ENCODE measurements at places on chromosomes 11 and 22. TPM values are rescaled to one million over a fixed set of nuclear protein-coding genes. Genes with fewer than 3 reads are reported as not detected.

Gene SCN4B
- total RNA-seq = 1.6 TPM

Gene APOBEC3F
- total RNA-seq = 2.1 TPM

Gene SERPING1
- 0.42 TPM for total RNA-seq

Gene GDPD5
- 3.5 TPM for total RNA-seq

Gene ESAM
- total RNA-seq = not detected

Gene KCNC1
- not detected for total RNA-seq

Gene GGTLC3
- not detected for total RNA-seq

Gene SLC7A4
- 2.0 TPM for total RNA-seq

Gene OR52I1
- total RNA-seq = not detected

Gene CRYBB3
- total RNA-seq = not detected

Gene GAB4
- total RNA-seq = not detected

Gene YDJC
- total RNA-seq = 107 TPM

Gene RAG1
- 0.99 TPM for total RNA-seq

Gene BBOX1
- total RNA-seq = 13.2 TPM

Gene KRTAP5-8
- total RNA-seq = not detected

Gene CARD16
- total RNA-seq = 0.85 TPM

Gene TOP3B
- total RNA-seq = 29.1 TPM

Gene ALDH3B1
- 3.1 TPM for total RNA-seq

Gene OR6M1
- total RNA-seq = not detected

Gene ALDH3B2
- total RNA-seq = 43.2 TPM

Gene VSIG2
- 0.63 TPM for total RNA-seq

Gene PGA5
- not detected for total RNA-seq

Gene C11orf42
- total RNA-seq = not detected

Gene UBQLN3
- not detected for total RNA-seq

Gene OR4A47
- not detected for total RNA-seq

Gene CAPN5
- 6.7 TPM for total RNA-seq

Gene OR8G5
- total RNA-seq = not detected

Gene NKAPD1
- total RNA-seq = 7.1 TPM

Gene APOBEC3A
- not detected for total RNA-seq

Gene RFPL2
- total RNA-seq = not detected

Gene OR10S1
- not detected for total RNA-seq

Gene RBM7
- total RNA-seq = 4.4 TPM

Gene KRTAP5-9
- not detected for total RNA-seq

Gene CHADL
- total RNA-seq = 3.9 TPM

Gene C11orf86
- not detected for total RNA-seq

Gene OR4A16
- not detected for total RNA-seq

Gene OR6A2
- total RNA-seq = not detected

Gene CREB3L1
- 0.46 TPM for total RNA-seq

Gene LMNTD2
- total RNA-seq = 1.7 TPM

Gene CHRNA10
- total RNA-seq = not detected

All from airway epithelial cell (primary cell).